ENCODE measurements at places on chromosomes 11 and 22.

DNA sequence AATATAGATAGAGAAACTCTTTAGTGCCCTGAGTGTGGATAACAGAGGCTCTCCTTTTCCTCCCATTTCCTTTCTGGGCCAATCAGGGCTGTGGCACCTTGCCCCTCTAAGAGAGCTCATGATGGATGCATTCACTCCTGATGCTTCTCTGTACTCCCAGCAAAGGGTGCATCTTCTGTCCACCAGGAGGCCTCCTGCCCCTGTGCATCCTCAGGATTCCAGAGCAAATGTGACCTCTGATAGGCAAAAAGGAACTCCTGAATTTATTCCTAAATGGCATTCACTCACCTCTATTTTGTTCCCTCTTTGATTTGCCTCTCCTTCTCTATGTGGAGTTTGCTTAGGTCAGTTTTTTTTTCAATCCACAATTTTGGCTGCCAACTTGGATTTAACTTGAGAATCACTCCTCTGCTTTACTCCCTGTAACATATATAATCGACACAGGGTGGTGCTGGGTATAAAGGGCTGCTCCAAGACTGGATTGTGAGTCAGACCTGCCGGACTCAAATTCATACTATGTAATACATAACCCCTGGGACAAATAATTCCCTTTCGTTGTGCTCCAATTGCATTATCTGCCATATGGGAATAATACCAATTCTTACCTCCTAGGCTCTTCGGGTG lies 1.1 kb upstream of the MRGPRX4 start:
- DNase-seq = no peak

- DNase-seq = no peak
These were observed 27.5 kb upstream of the MTNR1B start for GRCh38 chr11:92941676-92942571.

DNA sequence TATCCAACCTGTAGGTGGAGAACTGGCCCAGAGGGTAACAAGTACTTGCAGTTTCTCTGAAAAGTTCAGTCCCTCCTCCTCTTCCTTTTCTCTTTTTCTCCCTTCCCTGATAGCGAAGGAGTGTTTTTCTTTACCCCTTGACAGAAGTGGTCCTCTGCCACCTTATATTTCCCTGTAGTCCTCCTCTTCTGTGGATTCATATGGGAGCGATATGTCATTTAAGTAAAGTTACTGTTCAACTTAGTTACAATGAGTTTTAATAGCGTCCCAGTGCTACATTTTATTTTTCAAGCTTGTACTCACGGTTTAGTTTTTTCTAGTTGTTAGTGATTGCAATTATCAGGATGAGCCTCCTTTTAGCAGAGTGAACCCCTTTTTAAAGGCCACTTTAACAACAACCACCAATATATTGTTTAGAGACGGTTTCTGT lies 1.4 kb downstream of the PCF11 start:
- DNase-seq = no peak

DNA sequence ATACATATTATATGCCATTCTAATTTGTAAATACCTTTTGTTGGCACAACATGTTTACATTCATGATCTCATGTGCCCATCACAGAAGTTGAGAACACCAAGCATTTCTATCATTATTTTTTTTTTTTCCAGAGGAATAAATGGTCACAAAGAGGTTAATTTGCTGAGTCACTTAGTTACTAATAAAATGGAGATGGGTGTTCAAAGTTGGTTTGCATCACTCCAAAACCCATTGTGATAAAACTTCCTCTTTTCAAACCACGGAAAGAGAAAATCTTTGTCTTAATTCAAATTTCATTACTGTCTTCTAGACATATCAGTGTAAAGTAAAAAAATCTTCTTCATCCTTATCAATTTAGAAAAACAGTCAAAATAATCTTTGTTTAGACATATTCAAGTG lies 636.8 kb upstream of the CCDC179 start:
- DNase-seq = no peak

DNA sequence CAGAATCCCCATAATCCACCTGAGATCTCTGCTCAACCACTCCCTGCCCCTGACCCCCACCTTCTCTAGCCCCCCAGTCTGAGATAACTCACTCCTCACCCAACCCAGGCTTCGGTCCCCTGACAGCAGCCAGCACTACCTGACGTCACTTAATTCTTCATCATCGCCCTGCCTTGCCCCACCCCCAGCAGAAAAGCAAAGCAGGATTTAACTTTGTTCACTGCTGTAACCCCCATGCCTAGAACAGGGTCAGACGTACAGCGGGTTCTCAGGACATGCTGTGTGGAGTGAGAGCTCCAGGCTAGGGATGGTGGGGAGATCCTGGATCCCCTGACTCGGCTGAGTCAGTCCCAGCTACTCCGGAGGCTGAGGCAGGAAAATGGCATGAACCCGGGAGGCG lies 45.8 kb downstream of the ELFN2 start:
- no peak for DNase-seq

DNA sequence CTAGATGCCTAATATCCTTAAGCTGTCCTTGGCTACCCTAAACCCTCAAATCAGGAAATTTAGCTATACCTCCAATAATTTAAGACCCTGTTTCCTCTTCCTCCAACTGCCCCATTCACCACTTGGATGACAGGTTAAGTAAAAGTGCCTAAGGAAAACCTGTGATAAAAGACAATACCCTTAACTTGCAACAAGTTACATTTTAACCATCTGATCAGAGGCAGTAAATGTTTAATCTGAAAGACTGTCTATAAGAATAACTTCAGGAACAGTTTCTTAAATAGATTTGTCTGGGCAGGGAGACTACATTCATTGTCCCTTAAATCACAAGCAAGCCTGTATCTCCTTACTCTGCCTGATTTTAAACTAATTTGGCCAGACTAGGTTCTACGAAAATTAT lies 129.1 kb downstream of the APOL5 start:
- no peak for DNase-seq

DNA sequence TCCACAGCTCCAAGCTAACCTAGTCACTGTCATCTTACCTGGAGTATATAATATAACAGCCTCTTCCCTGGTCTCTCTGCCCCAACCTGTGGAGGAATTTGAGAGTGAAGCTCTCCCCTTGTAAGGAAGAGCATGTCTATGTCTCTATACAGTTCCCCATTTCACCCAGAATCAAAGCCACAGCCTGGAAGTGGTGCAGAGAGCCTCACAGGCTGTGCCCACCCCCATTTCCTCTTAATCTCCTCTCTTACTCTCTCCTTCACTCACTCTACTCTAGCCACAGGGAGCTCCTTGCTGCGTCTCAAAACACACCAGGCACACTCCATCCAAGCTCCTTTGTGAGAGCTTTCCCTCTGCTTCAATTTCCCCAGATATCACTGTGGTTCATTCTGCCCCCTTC lies 302.5 kb upstream of the ISX start:
- DNase-seq = no peak

DNA sequence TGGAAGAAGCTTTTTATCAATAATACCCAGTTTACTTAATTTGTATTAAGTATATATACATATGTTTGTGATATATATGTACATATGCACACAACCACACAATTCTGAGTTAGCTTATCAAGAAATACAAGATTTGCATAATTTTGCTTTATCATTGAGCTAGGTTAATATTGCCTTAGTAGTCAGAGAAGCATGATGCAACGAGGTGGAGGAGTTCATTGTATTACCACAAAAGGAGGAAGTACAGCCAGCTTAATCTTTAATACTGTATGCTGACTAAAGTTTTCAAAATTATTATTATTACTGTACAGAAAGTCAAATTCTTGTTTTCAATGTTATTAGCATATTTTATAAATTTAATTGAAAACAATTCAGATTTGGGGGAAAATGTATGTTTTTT lies 278.4 kb upstream of the PDGFD start:
- no peak for DNase-seq

- no peak for DNase-seq
These were observed 2.5 kb downstream of the ROBO3 start for GRCh38 chr11:124867700-124868099.

GRCh38 chr11:66609721-66610617 lies 6.5 kb upstream of the RBM14 start:
- no peak for DNase-seq

- no peak for DNase-seq
These were observed 27.6 kb downstream of the PLEKHA7 start for GRCh38 chr11:16986434-16987204.
